Chondrocyte (in vitro differentiated cells): ENCODE measurements at places on chromosomes 7 and 10.

GRCh38 chr10:115975506-115975905 is 297.5 kb downstream of the GFRA1 start:
- H3K27me3 ChIP-seq, result no peaks in the 10 kb centered on the region
- H3K4me3 ChIP-seq, result no peak overlapping the region
- peaks cover 2% of the 10 kb centered on the region for H3K4me1 ChIP-seq
- H3K36me3 ChIP-seq, result no peaks in the 10 kb centered on the region
- no peak overlapping the region for H3K27ac ChIP-seq

DNA sequence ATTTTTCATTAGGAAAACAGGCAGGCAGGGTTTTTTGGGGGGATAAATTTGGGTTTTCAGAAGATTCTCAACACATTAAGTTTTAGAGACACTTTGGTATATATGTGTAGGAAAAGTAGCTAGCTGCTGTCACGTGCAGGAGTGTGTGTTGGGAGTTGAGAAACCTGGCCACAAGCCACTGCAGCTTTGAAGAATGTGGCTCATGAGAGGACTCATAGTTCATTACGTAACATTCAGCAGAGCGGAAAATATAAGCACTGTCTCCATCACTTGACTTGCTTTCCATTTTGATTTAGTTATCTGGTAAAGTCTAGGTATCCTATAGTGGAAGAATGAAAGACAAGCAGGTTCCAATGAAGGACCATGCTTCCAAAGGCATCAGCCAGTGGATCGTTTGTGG is 31.2 kb downstream of the SMNDC1 start:
- no peak overlapping the region for H3K4me3 ChIP-seq
- DNase-seq, result no peak
- no peaks in the 10 kb centered on the region for H3K27me3 ChIP-seq
- H3K36me3 ChIP-seq, result no peaks in the 10 kb centered on the region
- no peak overlapping the region for H3K27ac ChIP-seq

- no peak overlapping the region for H3K4me3 ChIP-seq
- peak overlapping the region; percentile 43 for H3K27ac ChIP-seq
- H3K27me3 ChIP-seq, result no peaks in the 10 kb centered on the region
Observed at GRCh38 chr10:130141878-130142277, 5.7 kb downstream of the GLRX3 start.

DNA sequence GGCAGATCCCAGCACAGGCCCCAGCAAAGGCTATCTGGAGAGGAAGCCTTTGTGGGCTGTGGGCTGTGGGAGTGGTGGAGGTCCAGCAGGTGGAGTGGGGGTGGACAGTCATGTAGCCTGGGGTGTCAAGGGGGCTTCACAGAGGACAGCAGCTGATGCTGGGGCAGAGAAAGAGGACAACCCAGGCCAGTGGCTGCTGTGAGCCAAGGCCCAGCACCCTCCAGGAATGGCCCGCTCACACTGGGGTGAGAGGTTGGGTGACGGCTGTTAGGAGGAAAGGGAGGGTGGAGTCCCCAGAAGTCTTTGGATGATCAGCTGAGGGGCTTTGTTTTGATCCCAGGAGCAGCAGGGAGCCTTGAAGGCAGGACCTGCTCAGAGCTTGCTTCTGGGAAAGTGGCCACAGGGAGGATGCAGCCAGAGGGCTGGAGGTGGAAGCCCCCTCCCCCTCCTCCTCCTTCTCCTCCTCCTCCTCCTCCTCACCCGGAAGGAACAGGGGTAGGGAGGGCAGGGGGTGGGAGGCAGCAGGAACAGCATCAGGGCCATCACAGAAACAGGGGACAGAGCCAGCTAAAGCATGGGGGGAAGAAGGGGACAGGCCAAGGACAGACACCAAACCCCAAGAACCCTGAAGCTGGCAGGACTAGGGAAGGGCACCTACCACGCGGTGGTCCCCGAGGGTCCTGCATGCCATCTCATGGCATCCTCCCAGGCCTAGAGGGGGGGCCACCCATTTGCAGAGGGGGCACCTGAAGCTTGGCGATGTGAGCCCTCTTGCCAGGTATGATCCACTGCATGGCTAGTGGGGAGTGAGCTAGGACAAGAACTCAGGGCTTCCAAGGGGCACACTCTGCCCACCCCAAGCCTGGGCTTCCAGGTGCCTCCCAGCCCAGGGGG is 144.9 kb downstream of the GRID1 start:
- DNase-seq, result peak; percentile 79
- no peak overlapping the region for H3K4me3 ChIP-seq
- H3K4me1 ChIP-seq, result peaks cover 7% of the 10 kb centered on the region
- no peak overlapping the region for H3K27ac ChIP-seq
- no peaks in the 10 kb centered on the region for H3K36me3 ChIP-seq
